ENCODE measurements at places on chromosomes 1 and 21. TPM values are rescaled to one million over a fixed set of nuclear protein-coding genes. Genes with fewer than 3 reads are reported as not detected.
A peak's percentile ranks its signal among the peaks of the same experiment; 100 is the strongest.

The NEK2 gene
- 31.8 TPM for total RNA-seq

The SERTAD4 gene
- not detected for total RNA-seq

GRCh38 chr1:151406176-151406575, 6.8 kb downstream of the PSMB4 start:
- no peak for DNase-seq
- H3K4me3 ChIP-seq: no peak overlapping the region
- H3K36me3 ChIP-seq: peaks cover 34% of the 10 kb centered on the region
- no peaks in the 10 kb centered on the region for H3K27me3 ChIP-seq

GRCh38 chr1:22591576-22591975, 28.3 kb downstream of the EPHA8 start:
- H3K4me1 ChIP-seq: no peaks in the 10 kb centered on the region
- DNase-seq: no peak
- no peak overlapping the region for H3K27ac ChIP-seq

The PHGDH gene
- total RNA-seq: 147 TPM

The CLCA4 gene
- not detected for total RNA-seq

GRCh38 chr1:234731569-234732085, 121.6 kb upstream of the IRF2BP2 start:
- no peaks in the 10 kb centered on the region for H3K27me3 ChIP-seq
- peaks cover 5% of the 10 kb centered on the region for H3K36me3 ChIP-seq
- H3K4me1 ChIP-seq: peaks cover 43% of the 10 kb centered on the region
- no peak for DNase-seq
- H3K27ac ChIP-seq: peak overlapping the region; percentile 82
- peak overlapping the region; percentile 42 for H3K4me3 ChIP-seq

DNA sequence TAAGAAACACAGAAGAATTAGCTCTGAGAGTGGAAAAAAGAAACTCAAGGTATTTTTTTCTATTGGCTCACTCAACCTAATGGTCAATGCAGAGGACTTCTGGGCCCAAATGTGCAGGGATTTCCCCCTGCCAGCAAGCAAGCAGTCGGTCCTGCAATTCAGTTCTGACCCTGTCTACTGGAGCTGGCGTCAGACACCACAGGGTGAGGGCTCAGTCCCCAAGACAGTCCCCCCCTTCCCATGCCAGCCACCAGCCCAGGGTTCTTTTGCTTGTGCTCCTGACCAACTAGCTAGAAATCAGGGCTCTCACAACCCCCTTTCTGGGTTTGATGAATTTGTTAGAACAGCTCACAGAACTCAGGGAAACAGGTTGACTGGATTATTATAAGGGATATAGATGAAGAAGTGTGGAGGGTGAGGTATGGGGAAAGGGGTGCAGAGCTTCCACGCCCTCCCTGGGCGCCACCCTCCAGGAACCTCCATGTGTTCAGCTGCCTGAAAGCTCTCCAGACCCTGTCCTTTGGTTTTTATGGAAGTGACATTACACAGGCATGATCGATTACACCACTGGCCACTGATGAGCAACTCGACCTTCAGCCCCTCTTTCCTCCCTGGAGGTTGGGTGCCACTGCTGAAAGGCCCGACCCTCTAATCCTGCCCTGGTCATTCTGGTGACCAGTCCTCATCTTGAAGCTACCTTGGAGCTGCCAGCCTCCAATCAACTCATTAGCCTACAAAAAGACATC, 22.5 kb upstream of the PWP2 start:
- peaks cover 78% of the 10 kb centered on the region for H3K4me1 ChIP-seq
- H3K4me3 ChIP-seq: peak overlapping the region; percentile 83
- no peaks in the 10 kb centered on the region for H3K27me3 ChIP-seq

GRCh38 chr1:236159704-236160539, 17.6 kb downstream of the GPR137B start:
- H3K27me3 ChIP-seq: no peaks in the 10 kb centered on the region
- no peak overlapping the region for H3K27ac ChIP-seq
- no peak for DNase-seq
- H3K4me1 ChIP-seq: peaks cover 10% of the 10 kb centered on the region

DNA sequence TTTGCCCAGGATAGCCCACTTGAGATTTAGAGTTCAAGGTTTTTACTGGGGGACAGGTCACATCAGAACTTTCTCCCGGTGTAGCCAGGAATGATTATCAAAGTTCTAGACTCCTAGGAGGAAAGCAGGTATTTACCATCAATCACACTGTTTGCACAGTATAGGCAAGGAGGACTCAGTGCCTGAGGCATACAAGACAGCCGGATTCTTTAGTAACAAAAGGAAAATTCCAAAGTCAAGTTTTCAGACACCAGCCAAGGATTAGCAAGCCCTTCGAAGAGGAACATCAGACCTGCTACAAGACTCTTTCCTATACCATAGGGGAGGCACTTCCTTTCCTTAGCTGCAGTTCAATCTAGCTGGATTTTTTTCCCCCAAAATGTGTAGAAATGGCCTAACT, 197.8 kb upstream of the USP25 start:
- no peaks in the 10 kb centered on the region for H3K36me3 ChIP-seq
- no peak overlapping the region for H3K27ac ChIP-seq
- peaks cover 3% of the 10 kb centered on the region for H3K4me1 ChIP-seq
- no peaks in the 10 kb centered on the region for H3K27me3 ChIP-seq

The DYNLT4 gene
- 0.97 TPM for total RNA-seq

- no peaks in the 10 kb centered on the region for H3K27me3 ChIP-seq
- H3K4me1 ChIP-seq: no peaks in the 10 kb centered on the region
- no peak overlapping the region for H3K4me3 ChIP-seq
Observed at GRCh38 chr1:174726880-174727585, 272.7 kb upstream of the CACYBP start.

DNA sequence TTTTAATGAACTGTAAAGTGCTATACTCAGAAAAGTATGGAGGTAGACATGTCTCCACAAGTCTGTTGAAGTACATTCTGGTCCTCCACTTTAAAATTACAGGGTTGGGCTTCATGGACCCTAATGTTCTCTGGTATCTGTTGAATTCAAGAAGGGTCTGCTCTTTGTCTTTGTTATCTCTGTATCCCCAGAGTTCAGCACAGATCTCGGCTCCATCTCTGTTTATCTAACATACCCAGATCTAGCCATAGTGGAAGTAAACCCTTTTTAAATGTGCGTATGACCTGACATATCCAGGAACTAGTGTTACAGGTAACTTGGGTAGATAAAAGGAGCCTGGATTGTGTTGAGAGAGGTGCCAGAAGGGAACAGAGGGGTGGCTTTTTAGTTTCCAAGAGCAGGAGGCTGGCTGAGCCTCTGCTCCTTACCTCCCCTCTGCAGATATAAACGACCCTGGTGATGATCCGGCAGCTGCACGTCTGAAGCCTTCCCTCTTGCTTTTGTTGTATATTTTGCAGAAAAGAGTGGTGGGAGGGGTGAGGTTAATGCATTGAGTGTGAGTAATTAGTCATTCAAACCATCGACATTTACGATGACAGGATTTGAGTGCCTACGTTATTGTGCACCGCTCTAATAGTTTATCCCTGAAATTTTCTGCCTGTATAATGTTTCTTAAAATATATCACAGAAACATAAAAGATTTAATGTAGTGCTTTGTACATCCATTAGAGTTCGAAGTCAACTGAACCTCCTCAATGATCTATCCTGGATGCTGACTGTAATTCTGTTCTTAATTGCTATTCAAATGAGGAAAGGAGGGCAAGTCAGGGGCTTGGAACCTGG, 30.8 kb downstream of the ELAVL4 start:
- H3K4me3 ChIP-seq: no peak overlapping the region
- no peak for DNase-seq
- H3K27ac ChIP-seq: no peak overlapping the region
- H3K4me1 ChIP-seq: no peaks in the 10 kb centered on the region
- no peaks in the 10 kb centered on the region for H3K36me3 ChIP-seq

GRCh38 chr1:228408041-228408868, 1.6 kb upstream of the TRIM11 start:
- peak overlapping the region; percentile 74 for H3K27ac ChIP-seq
- H3K36me3 ChIP-seq: peaks cover 13% of the 10 kb centered on the region
- peak; percentile 32 for DNase-seq
- H3K4me3 ChIP-seq: peak overlapping the region; percentile 99
- H3K27me3 ChIP-seq: no peaks in the 10 kb centered on the region

GRCh38 chr1:232473324-232473723, 156.6 kb downstream of the SIPA1L2 start:
- no peak overlapping the region for H3K27ac ChIP-seq
- peaks cover 21% of the 10 kb centered on the region for H3K27me3 ChIP-seq
- H3K4me1 ChIP-seq: peaks cover 5% of the 10 kb centered on the region
- no peaks in the 10 kb centered on the region for H3K36me3 ChIP-seq
- H3K4me3 ChIP-seq: no peak overlapping the region
- no peak for DNase-seq

DNA sequence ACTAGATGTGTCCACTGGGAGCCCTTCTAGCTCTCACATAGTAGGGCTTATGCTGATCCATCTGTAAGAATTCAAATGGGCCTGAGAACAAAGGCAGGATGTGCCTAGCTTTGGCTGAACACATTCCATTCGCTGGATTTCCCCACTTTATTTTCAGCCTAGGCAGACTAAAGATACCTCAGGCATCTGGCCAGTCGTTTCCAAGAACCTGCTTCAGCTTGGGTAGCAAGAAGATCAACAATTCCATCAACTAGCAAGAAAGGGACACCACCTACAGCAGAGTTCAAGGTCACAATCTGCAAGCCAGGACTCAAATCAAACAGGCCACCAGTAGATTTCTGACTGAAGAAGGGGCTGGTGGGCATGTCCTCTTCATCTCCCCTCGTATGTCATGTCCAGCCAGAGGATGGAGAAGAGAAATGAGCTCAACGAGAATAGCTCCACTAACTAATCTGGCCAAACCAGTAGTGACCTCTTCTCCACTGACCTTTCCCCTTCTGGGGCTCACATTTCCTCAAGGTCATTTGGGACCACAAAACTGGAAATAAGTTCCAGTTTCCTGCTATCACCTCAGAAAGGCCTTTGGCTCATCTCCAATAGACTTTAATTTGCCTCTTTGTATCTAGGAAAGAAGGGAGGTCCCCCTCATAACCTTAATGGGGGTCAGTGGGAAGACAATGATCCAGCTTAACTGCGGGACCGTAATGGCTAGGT, 14.2 kb downstream of the TXNIP start:
- no peaks in the 10 kb centered on the region for H3K27me3 ChIP-seq
- no peaks in the 10 kb centered on the region for H3K36me3 ChIP-seq
- no peak overlapping the region for H3K4me3 ChIP-seq
- peaks cover 39% of the 10 kb centered on the region for H3K4me1 ChIP-seq
- no peak overlapping the region for H3K27ac ChIP-seq

GRCh38 chr1:14520514-14521163, 77.8 kb upstream of the KAZN start:
- H3K27me3 ChIP-seq: peaks cover 5% of the 10 kb centered on the region
- H3K4me1 ChIP-seq: peaks cover 2% of the 10 kb centered on the region
- H3K36me3 ChIP-seq: no peaks in the 10 kb centered on the region
- DNase-seq: no peak

DNA sequence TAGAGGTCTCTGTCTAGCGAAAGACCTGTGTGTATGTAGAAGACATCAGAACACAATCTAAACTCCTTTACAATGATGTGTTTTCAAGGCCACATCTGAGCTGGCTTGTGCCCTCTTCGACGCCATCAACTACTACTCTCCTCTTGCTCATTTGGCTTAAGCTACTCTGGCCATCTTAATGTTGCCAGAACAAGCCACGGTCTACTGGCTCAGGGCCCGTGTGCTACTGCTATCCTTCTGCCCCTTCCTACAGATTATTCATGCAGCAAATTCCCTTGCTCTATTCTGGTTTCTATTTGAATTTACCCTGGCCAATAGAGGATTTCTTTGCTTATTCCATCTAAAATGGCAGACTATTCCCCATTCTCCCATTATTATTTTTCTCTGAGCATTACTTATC, 121.7 kb downstream of the ZZZ3 start:
- H3K4me3 ChIP-seq: no peak overlapping the region
- DNase-seq: no peak
- H3K27ac ChIP-seq: no peak overlapping the region

GRCh38 chr1:29390075-29390474, 153.8 kb downstream of the PTPRU start:
- DNase-seq: no peak
- H3K4me3 ChIP-seq: no peak overlapping the region

The ACKR1 gene
- not detected for total RNA-seq

DNA sequence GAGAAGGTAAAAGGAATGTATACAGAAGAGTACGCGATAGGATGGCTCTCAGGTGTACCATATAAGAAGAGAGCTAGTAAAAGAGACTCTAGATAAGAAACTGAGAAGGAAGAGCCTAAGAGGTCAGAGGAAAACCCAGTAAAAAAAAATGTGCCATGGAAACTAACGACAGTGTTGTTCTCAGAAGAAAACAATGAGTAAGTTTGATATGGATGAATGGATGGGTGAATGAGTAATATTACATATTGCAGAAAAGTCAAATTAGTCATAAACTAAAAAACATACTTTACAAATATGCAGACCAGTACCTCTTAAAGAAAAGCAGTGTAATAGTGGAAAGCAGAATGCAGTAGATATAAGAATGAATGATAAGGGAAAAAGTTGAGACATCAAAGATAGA, 316.2 kb downstream of the HMCN1 start:
- H3K4me1 ChIP-seq: no peaks in the 10 kb centered on the region
- H3K27me3 ChIP-seq: peaks cover 2% of the 10 kb centered on the region
- DNase-seq: no peak
- H3K36me3 ChIP-seq: no peaks in the 10 kb centered on the region
- no peak overlapping the region for H3K27ac ChIP-seq

The HSD3B2 gene
- not detected for total RNA-seq

DNA sequence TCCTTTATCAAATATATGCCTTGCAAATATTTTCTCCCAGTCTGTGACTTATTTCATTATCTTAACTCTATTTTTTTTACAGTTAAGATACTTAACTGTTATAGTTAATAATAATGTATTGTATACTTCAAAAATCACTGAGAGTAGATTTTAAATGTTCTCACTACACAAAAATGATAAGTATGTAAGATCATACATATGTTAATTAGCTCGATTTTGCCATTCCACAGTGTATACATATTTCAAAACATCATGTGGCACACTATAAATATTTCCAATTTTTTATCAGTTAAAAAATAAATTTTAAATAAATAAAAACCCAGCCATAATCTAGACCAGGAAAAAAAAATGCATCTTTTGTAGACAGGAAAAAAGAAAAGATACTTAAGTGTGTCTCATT, 27.2 kb downstream of the CTTNBP2NL start:
- no peak for DNase-seq
- no peak overlapping the region for H3K4me3 ChIP-seq
- peaks cover 14% of the 10 kb centered on the region for H3K27me3 ChIP-seq
- H3K4me1 ChIP-seq: no peaks in the 10 kb centered on the region
- H3K36me3 ChIP-seq: no peaks in the 10 kb centered on the region

- H3K4me1 ChIP-seq: no peaks in the 10 kb centered on the region
- peaks cover 5% of the 10 kb centered on the region for H3K27me3 ChIP-seq
- no peak overlapping the region for H3K27ac ChIP-seq
- no peak for DNase-seq
- no peaks in the 10 kb centered on the region for H3K36me3 ChIP-seq
Observed at GRCh38 chr1:240004086-240004749, 87.5 kb upstream of the FMN2 start.
